ENCODE measurements at places on chromosomes 6 and 20.

DNA sequence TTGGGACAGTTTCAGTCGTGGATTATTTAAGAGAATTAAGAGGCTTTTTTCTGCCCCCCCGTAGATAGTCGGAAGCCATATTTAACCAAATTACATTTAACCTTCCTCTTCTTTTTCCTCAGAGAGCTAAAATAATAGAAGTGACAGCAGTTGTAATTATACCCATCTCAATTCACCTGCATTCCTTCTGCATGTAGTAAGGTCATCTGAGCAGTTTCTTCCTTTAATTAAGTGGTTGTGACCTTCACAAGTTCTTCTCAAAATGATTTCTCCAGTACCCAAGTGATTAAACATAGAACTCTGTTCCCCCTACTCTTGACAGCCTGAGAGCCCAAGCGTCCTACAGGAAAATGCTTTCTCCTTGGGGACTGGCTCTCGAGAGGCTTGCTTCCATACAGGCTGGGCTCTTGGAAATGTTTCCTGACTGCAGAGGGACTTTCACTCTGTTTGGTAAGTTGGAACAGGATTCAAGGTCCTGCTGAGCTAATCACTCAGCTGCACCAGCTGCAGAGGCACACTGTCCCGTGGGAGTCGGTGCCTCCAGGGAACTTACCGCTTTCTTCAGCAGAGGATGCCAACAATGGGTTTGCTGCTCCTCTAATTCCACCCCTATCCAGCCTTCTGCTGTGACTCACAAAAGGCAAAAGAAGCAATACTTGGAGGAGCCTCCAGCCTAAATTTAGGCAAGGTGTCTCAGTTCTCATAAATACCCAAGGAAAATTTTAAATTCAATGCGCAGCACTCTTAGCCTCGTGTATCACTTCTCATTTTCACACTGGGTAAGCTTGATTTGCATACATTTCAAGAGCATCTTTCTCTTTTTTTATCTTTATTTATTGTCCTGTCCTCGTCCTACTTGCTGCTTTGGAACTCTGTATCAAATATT, 414.9 kb downstream of the KIF16B start:
- no peak for DNase-seq

GRCh38 chr6:78618970-78619369, 248.4 kb upstream of the IRAK1BP1 start:
- DNase-seq: no peak

- DNase-seq: peak; percentile 60
Observed at GRCh38 chr20:1266167-1266973, at the start of gene SNPH. Gene SNPH (plus strand): TSS chr20:1266294. CDS start chr20:1296240, 29,946 bp downstream.

DNA sequence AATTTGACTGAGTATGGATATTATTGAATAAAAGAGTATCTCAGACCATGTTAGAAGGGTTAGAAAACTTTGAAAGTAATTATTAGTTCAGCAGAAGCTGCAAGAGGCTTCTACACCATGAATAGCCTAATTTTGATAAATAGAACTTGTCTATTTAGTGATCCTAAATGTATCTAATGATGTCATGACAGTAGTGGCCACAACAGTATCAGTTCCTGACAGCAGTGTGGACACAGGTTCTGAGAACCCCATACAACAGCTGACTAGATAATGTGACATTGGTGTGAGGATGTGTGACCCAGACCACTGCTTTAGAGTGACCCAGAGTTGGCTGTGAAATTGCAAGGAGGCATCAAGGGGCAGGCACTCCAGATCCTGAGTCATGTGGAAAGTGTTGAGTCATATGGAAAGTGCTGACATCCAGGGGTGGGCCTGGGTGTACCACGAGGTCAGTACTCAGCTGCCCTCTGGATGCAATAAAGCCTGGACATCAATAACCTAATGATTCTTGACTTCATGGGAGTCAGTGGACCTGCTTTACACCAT, 754.7 kb downstream of the DHX35 start:
- DNase-seq: no peak

GRCh38 chr6:135904666-135905065, 53.2 kb downstream of the PDE7B start:
- DNase-seq: no peak

- DNase-seq: no peak
Observed at GRCh38 chr6:139316622-139317317, 25.0 kb upstream of the TXLNB start.

GRCh38 chr6:80249897-80250296, 143.4 kb downstream of the BCKDHB start:
- no peak for DNase-seq

- DNase-seq: no peak
Observed at GRCh38 chr20:13101706-13102105, 92.9 kb downstream of the SPTLC3 start.

DNA sequence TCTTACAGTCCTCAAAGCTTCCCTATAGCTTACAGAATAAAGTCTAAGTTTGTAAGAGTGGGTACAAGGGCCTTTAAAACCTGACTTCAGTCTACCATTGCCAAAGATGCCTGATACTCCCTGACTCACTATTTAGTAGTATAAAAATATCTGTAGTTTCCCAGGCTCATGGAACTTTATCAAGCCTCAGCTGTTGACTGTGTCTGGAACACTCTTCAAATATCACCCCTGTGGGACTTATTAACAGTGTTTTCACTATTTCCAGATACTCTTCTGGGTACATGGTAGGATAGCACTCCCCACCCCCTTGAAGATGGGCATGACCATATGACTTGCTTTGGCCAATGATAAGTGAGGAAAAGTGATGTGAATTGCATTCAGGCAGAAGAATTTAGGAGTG, 105.3 kb upstream of the TENT5A start:
- DNase-seq: no peak

DNA sequence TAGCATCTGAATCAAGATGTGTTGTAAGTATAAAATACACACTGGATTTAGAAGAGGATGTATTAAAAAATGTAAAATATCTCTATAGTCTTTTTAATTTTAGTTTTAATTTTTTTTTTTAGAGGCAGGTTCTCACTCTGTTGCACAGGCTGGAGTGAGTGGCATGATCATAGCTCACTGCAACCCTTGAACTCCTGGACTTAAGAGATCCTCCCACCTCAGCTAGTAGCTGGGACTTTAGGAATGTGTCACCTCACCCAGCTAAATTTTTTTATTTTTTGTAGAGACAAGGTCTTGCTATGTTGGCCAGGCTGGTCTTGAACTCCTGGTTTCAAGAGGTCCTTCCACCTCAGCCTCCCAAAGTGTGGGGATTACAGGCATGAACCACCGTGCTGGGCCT, 46.7 kb upstream of the EPB41L1 start:
- no peak for DNase-seq

Measured in immature natural killer cell (primary cell).